ENCODE measurements at places on chromosomes 2 and 18. TPM values are rescaled to one million over a fixed set of nuclear protein-coding genes. Genes with fewer than 3 reads are reported as not detected.

EVX2 gene
- total RNA-seq, result not detected

NCKAP5 gene
- 0.30 TPM for total RNA-seq

PRSS56 gene
- not detected for total RNA-seq

CD226 gene
- 1.2 TPM for total RNA-seq

NEB gene
- total RNA-seq, result 0.34 TPM

VIT gene
- not detected for total RNA-seq

CCL20 gene
- 0.30 TPM for total RNA-seq

EGR4 gene
- 0.37 TPM for total RNA-seq

RIT2 gene
- total RNA-seq, result not detected

AGXT gene
- 0.34 TPM for total RNA-seq

C2orf78 gene
- total RNA-seq, result 1.5 TPM

ACTR2 gene
- total RNA-seq, result 199 TPM

PMS1 gene
- total RNA-seq, result 53.2 TPM

PSMA8 gene
- not detected for total RNA-seq

SNORC gene
- 14.0 TPM for total RNA-seq

NEDD4L gene
- total RNA-seq, result 41.5 TPM

MEP1B gene
- not detected for total RNA-seq

SLC9A2 gene
- 1.4 TPM for total RNA-seq

LINC00305 gene
- total RNA-seq, result not detected

FER1L5 gene
- total RNA-seq, result 0.91 TPM

GPR17 gene
- total RNA-seq, result not detected

MC4R gene
- total RNA-seq, result not detected

CLEC4F gene
- total RNA-seq, result not detected

ANO7 gene
- total RNA-seq, result 0.84 TPM

ERMN gene
- total RNA-seq, result not detected

CCDC138 gene
- total RNA-seq, result 13.4 TPM

PLGLB2 gene
- 0.91 TPM for total RNA-seq

EML6 gene
- 6.6 TPM for total RNA-seq

THADA gene
- 30.7 TPM for total RNA-seq

NYAP2 gene
- total RNA-seq, result not detected

STON1 gene
- 1.4 TPM for total RNA-seq

SRD5A2 gene
- not detected for total RNA-seq

SFT2D3 gene
- 3.1 TPM for total RNA-seq

HOXD9 gene
- total RNA-seq, result not detected

KCNJ3 gene
- total RNA-seq, result not detected

SERPINB7 gene
- total RNA-seq, result not detected

CNGA3 gene
- total RNA-seq, result not detected

KCNS3 gene
- total RNA-seq, result 5.2 TPM

PAPOLG gene
- total RNA-seq, result 13.2 TPM

FBXO48 gene
- 0.91 TPM for total RNA-seq

KCNG2 gene
- total RNA-seq, result not detected

RGPD3 gene
- total RNA-seq, result 0.15 TPM

All from HCT116 (cell line).